ENCODE measurements at places on chromosomes 12 and 14. TPM values are rescaled to one million over a fixed set of nuclear protein-coding genes. Genes with fewer than 3 reads are reported as not detected.

DNA sequence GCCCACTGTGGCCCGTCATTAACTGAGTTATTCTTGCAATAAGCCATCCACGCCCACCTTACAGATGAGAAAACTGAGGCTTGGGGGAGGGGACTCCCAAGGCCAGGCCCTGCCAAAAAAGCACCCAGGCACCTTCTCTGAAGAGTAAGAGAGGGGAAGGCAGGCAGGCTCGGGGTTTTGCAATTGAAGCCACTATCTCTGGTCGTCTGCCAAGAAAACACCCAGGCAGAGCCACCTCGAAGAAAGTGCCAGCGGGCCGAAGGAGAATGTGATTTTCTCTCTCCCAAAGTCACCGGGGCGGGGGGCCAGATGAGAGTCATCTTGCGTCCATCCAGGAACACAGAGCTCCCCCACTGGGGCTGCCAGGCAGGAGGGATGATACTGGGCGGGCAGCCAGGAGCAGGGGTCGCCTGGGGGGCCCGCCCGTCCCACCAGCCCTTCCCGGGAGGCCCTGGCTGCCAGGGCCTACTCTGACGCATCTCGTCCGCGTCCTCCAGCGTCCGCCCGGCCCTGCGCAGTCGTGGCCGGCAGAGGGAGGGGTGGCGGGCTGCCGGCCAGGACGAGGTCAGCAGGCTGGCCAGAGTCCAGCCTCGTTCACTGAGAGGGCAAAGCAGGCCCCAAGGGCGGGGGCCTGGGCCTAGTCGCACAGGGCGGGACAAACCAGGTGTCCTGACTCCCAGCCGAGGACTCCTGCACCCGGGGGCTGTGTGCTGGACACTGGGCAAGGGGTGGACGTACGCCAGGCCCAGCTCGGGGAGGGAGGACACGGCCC, 74.3 kb downstream of the RFLNA start:
- no peak for DNase-seq
- no peaks in the 10 kb centered on the region for H3K27me3 ChIP-seq
- H3K36me3 ChIP-seq = peaks cover 1% of the 10 kb centered on the region
- no peaks in the 10 kb centered on the region for H3K4me1 ChIP-seq
- no peak overlapping the region for H3K4me3 ChIP-seq

DNA sequence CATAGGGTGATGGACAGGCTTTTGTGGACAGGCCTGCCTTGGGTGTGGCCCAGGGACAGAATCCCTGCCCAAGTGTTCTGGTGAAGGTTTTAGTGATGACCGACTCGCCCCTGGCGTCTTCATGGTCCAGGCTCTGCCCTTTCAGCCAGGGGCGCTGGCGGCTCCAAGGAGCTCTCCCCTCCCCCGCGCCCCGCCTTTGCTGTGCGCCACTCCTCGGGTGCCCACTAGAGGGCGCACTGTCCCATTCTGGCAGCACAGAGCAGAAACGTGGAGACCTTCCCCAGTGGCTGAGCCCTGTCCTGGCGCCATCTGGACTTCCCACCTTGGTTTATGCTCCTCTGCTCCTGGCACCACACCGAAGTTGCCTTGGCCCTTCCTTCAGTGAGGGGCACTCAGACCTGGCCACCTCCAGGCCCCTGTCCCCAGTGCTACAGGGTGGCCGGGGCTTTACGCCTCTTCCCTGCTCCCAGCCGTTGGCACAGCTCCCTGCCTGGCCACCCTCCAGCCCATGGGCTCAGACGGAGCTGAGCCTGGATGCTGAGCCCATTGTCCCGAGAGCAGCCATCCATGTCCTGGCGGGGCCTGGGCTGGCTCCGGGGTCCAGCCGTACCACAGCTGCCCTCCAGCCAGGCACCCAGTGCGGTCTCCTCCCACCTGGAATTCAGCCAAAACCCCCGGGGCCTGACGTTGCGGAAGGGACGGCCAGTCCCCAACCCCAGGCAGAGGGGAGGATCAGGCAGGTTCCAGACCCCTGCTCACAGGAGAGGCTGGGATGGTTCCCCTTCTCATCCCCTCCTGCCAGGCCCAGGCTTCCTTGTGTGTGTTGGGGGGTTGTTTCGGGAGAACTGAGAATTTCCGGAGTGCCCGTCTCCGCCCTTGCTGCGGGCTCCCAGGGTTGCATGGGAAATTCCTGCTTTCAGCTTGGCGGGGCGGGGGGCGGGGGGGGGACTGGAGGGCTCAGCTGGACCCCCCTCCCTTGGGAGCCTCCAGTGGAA, 5.6 kb upstream of the CRIP1 start:
- DNase-seq = peak; percentile 87
- peaks cover 47% of the 10 kb centered on the region for H3K4me1 ChIP-seq
- peak overlapping the region; percentile 57 for H3K4me3 ChIP-seq
- H3K27me3 ChIP-seq = peaks cover 22% of the 10 kb centered on the region

DNA sequence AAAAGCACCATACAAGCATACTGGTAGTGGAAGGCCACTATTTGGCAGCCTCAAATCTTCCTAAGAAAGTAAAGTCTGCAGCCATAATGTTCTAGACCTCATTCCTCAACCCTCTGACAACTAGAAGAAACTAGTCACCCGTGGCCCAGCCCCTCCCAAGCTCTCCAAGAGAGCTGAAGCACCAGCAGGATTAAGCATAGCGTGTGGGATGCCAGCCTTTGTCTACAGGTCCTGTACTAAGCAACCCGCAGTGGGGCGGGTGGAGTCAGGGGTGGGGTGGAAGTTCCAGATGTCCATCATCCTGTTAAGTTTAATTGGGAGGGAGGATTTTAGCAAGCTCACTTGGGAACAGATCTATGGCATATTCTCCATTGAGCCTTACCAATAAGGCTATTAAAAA, 14.2 kb downstream of the SLC11A2 start:
- H3K27ac ChIP-seq = no peak overlapping the region
- no peak for DNase-seq
- H3K27me3 ChIP-seq = no peaks in the 10 kb centered on the region
- H3K4me3 ChIP-seq = no peak overlapping the region
- H3K4me1 ChIP-seq = peaks cover 38% of the 10 kb centered on the region

GRCh38 chr14:102905116-102906108, 17.1 kb upstream of the AMN start:
- no peak overlapping the region for H3K4me3 ChIP-seq
- peaks cover 23% of the 10 kb centered on the region for H3K36me3 ChIP-seq
- no peak overlapping the region for H3K27ac ChIP-seq
- no peaks in the 10 kb centered on the region for H3K27me3 ChIP-seq
- no peak for DNase-seq

DNA sequence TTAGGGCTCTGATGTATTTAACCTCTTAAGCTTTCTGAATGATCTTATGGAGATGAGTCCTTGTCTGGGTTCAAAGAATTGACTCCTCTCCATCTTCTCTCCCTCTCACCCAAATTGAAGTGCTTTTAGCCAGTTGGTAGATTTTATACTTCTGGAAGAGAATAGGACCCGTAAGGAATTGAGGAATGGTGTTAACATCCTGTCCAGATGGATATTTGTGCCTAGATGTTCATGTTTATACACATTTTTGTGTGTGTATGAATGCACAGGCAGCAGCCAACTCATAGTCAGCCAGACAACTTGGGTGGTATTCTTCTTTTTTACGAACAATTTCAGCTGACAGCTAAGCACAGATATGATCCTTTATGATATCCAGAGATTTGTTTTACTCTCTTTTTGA, 449.6 kb upstream of the RGS6 start:
- peaks cover 14% of the 10 kb centered on the region for H3K36me3 ChIP-seq
- peaks cover 20% of the 10 kb centered on the region for H3K4me1 ChIP-seq
- DNase-seq = no peak
- H3K4me3 ChIP-seq = no peak overlapping the region
- no peaks in the 10 kb centered on the region for H3K27me3 ChIP-seq

- no peak for DNase-seq
- H3K27me3 ChIP-seq = peaks cover 2% of the 10 kb centered on the region
- no peaks in the 10 kb centered on the region for H3K36me3 ChIP-seq
- H3K4me1 ChIP-seq = no peaks in the 10 kb centered on the region
- H3K4me3 ChIP-seq = no peak overlapping the region
Measured at GRCh38 chr14:76250302-76250701, 98.6 kb downstream of the GPATCH2L start.

DNA sequence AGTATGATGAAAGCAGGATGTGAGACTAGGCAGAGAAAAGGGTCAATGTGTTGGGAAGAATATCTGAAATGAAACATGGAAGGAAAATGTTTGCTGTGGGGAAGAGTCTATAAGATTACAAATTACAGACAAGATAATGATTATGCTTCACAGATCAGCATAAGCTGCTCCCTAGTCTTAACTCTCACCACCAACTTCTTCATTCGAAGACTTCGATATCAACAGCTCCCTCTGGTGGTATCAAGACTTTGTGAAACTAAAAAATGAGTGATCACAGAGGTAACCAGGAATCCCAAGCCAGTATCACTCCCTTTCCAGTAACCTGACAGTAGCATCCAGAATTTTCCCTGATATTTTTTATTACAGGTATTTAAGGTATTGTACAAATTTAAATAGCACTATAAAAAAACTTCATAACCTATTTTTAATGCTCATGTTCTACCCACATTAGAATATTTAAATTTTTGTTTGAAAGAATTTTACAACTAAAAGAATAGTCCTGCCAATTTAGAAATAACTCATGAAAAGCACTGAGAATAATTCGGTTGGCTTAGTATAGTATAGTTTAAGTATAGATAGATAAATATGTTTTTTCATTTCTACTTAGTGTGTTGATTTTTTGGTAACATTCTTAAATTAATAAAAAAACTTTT, 84.4 kb downstream of the C2CD5 start:
- peaks cover 3% of the 10 kb centered on the region for H3K4me1 ChIP-seq
- H3K36me3 ChIP-seq = peaks cover 14% of the 10 kb centered on the region
- peak; percentile 13 for DNase-seq
- peak overlapping the region; percentile 21 for H3K27ac ChIP-seq

DNA sequence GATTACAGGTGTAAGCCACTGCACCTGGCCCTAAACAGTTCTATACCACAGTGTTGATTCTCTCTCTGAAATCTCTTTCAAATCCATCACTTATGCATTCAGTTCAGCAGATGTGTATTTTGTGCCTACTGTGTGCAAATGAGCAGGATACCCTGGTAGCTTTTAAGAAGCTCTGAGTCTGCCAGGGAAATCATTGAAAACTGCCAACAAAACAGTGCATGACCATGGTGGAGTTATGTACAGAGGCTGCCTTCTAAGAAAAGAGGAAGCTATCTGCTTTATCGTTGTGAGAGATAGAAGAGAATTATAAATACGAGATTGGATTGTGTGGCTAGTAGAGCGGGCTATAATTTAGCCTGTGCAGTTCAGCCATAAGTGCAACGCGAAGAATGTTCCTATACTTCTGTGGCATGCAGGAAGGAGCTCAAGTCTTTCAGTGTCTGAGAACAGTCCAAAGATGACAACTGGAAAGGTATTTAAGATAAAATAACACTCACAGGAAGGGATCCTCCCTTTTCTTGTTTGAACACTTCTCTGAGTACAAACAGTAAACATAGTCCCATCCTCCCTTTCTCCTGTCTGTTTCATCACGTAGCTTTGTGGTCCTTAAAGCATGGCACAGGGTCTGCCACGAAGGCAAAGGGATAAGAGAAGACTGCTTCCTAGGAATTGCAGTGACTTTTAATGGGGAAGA, 4.3 kb downstream of the DIP2B start:
- no peak for DNase-seq
- peaks cover 23% of the 10 kb centered on the region for H3K36me3 ChIP-seq
- peak overlapping the region; percentile 94 for H3K27ac ChIP-seq
- no peaks in the 10 kb centered on the region for H3K27me3 ChIP-seq

DNA sequence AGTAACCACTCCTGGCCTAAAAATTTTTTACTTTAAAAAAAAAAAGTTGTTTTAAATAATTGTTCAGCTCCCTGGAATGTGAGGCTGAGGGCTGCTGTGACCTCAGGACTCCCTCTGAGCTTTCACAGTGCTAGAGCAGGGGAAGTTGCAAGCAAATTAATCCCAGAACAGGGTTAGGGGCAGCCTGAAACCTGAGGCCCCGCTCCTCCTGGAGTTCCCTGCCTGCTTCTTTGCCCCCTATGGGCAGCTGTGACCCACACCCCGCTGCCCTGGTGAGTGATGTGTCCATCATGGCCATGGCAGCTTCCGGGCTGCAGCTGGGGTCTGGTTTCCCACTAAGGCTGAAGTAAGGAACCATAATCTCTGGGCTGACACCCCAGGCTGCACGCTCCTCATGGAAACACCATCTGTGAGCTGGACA, 9.5 kb downstream of the RITA1 start:
- H3K27me3 ChIP-seq = no peaks in the 10 kb centered on the region
- no peak overlapping the region for H3K27ac ChIP-seq
- peaks cover 19% of the 10 kb centered on the region for H3K4me1 ChIP-seq
- H3K36me3 ChIP-seq = peaks cover 14% of the 10 kb centered on the region

DNA sequence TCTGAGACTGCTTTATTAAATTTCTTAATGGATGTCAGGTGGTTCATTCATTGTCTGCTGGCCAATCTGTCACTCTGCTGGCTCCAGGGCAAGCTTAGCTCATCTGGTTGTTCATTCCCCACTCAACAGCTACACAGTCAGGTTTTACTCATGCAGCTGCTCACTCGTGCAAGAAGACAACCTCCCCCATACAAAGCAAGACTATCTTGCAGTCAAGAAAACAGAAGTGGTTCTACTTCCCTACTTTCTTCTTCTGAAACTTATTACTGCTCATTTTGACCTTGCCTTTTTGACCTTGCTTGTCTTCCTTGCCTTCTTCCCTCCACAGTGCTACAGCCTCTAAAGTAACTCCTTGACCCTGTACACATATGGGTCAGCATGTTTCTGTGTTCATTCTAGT, 277.9 kb downstream of the SSPN start:
- no peaks in the 10 kb centered on the region for H3K27me3 ChIP-seq
- H3K4me3 ChIP-seq = no peak overlapping the region
- H3K4me1 ChIP-seq = peaks cover 26% of the 10 kb centered on the region
- no peak overlapping the region for H3K27ac ChIP-seq
- peaks cover 41% of the 10 kb centered on the region for H3K36me3 ChIP-seq
- no peak for DNase-seq

- peaks cover 2% of the 10 kb centered on the region for H3K36me3 ChIP-seq
- H3K4me1 ChIP-seq = peaks cover 4% of the 10 kb centered on the region
- H3K27ac ChIP-seq = no peak overlapping the region
- no peak overlapping the region for H3K4me3 ChIP-seq
Measured at GRCh38 chr12:124761871-124762270, 101.8 kb downstream of the SCARB1 start.

GRCh38 chr14:74616996-74617700, 5.1 kb upstream of the LTBP2 start:
- H3K4me1 ChIP-seq = peaks cover 53% of the 10 kb centered on the region
- H3K4me3 ChIP-seq = no peak overlapping the region
- H3K36me3 ChIP-seq = no peaks in the 10 kb centered on the region

- H3K27me3 ChIP-seq = no peaks in the 10 kb centered on the region
- peaks cover 7% of the 10 kb centered on the region for H3K4me1 ChIP-seq
- H3K36me3 ChIP-seq = peaks cover 17% of the 10 kb centered on the region
- no peak overlapping the region for H3K27ac ChIP-seq
- no peak for DNase-seq
- no peak overlapping the region for H3K4me3 ChIP-seq
Measured at GRCh38 chr12:126761420-126761819, 1505.5 kb upstream of the TMEM132C start.

GRCh38 chr14:89616852-89617341, 199.9 kb upstream of the FOXN3 start:
- peak overlapping the region; percentile 89 for H3K4me3 ChIP-seq
- peaks cover 70% of the 10 kb centered on the region for H3K4me1 ChIP-seq
- H3K27me3 ChIP-seq = no peaks in the 10 kb centered on the region

Gene ASPG
- not detected for total RNA-seq

Gene FGF6
- total RNA-seq = not detected

Gene MGST1
- total RNA-seq = not detected

Gene GYS2
- not detected for total RNA-seq

Gene NKX2-1
- total RNA-seq = not detected

Gene SMAGP
- 1.6 TPM for total RNA-seq

Gene CCDC184
- 0.22 TPM for total RNA-seq

Gene DNAH10
- 0.12 TPM for total RNA-seq

All from activated CD4-positive, alpha-beta T cell treated with anti-CD3 and anti-CD28 coated beads, Interleukin-2, amount 10 ng/mL, durations not matched to agents 7 days and 5 days (primary cell).